Testis (tissue), 5 donors: ENCODE measurements at places on chromosomes 5 and 9. TPM values are rescaled to one million over a fixed set of nuclear protein-coding genes. Genes with fewer than 3 reads are reported as not detected.

The ACOT12 gene
- 0.44 TPM for polyA plus RNA-seq

The IRX2 gene
- polyA plus RNA-seq, result 2.8 TPM

The MELK gene
- polyA plus RNA-seq, result 15.2 TPM

The SLCO6A1 gene
- polyA plus RNA-seq, result 78.0 TPM

The GADD45G gene
- polyA plus RNA-seq, result 29.1 TPM

The PCDHB3 gene
- 1.6 TPM for polyA plus RNA-seq

The RNF224 gene
- polyA plus RNA-seq, result 0.17 TPM

The LRRC14B gene
- 0.33 TPM for polyA plus RNA-seq

The IFNB1 gene
- not detected for polyA plus RNA-seq

The CATSPER3 gene
- 56.6 TPM for polyA plus RNA-seq

The KIF4B gene
- 10.6 TPM for polyA plus RNA-seq

The ORM2 gene
- polyA plus RNA-seq, result 2.3 TPM

The TAF11L5 gene
- polyA plus RNA-seq, result not detected

The CCNJL gene
- 23.6 TPM for polyA plus RNA-seq

The OTULIN gene
- 32.7 TPM for polyA plus RNA-seq

The TGFBI gene
- polyA plus RNA-seq, result 77.2 TPM

The NR6A1 gene
- 54.6 TPM for polyA plus RNA-seq

The LECT2 gene
- polyA plus RNA-seq, result 14.5 TPM

The PCDHB8 gene
- 2.1 TPM for polyA plus RNA-seq

The DOK3 gene
- polyA plus RNA-seq, result 10.4 TPM

The CAMK4 gene
- polyA plus RNA-seq, result 76.9 TPM

The CCL21 gene
- polyA plus RNA-seq, result 76.3 TPM

The MYOZ3 gene
- polyA plus RNA-seq, result 10.4 TPM

The ZCCHC9 gene
- polyA plus RNA-seq, result 23.7 TPM

The TOR4A gene
- polyA plus RNA-seq, result 2.1 TPM

The FCN2 gene
- not detected for polyA plus RNA-seq

The COL23A1 gene
- polyA plus RNA-seq, result 4.3 TPM

The IL4 gene
- polyA plus RNA-seq, result not detected

The C5orf52 gene
- polyA plus RNA-seq, result 35.0 TPM

The ZNF454 gene
- 4.4 TPM for polyA plus RNA-seq

The SLC35D2 gene
- 18.4 TPM for polyA plus RNA-seq

The TTC1 gene
- 50.3 TPM for polyA plus RNA-seq

The AQP3 gene
- polyA plus RNA-seq, result 6.3 TPM

The FOXD4L5 gene
- polyA plus RNA-seq, result not detected

The ACTL7B gene
- 162 TPM for polyA plus RNA-seq

The IL13 gene
- polyA plus RNA-seq, result 73.4 TPM

The TPM2 gene
- polyA plus RNA-seq, result 369 TPM

The LMX1B gene
- 2.8 TPM for polyA plus RNA-seq

The SLC25A2 gene
- polyA plus RNA-seq, result 15.9 TPM

The TMEM252 gene
- 0.26 TPM for polyA plus RNA-seq

The SPATA31A7 gene
- polyA plus RNA-seq, result 3.0 TPM

The NKD2 gene
- polyA plus RNA-seq, result 16.5 TPM

The HSD17B3 gene
- 103 TPM for polyA plus RNA-seq

The SLC28A3 gene
- 1.7 TPM for polyA plus RNA-seq

The SPATA31D4 gene
- 9.4 TPM for polyA plus RNA-seq

The RCL1 gene
- 27.2 TPM for polyA plus RNA-seq

The COMMD10 gene
- polyA plus RNA-seq, result 16.6 TPM

The CSF1R gene
- 25.4 TPM for polyA plus RNA-seq

The TAS2R1 gene
- 1.1 TPM for polyA plus RNA-seq

The SMIM27 gene
- polyA plus RNA-seq, result 58.6 TPM
